ENCODE measurements at places on chromosomes 6 and 20.

DNA sequence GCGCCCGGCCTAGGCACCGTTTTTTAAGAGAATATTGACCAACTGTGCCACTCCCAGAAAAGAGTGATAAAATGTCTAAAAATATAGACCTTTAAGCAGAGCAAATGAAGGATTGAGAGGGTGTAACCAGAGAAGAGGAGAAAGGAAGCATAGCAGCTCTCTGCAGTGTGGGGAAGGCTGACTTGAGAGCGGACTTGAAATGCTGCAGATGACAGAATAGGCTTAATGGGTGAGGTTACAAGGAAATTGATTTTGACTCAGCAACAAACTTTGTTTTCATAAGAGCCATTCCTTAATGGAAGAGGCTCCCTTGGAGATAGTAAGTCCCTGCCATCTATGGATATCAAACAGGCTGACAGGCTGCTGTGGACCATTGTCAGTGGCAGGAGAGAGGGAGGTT is 7.7 kb upstream of the JAG1 start:
- DNase-seq = no peak

DNA sequence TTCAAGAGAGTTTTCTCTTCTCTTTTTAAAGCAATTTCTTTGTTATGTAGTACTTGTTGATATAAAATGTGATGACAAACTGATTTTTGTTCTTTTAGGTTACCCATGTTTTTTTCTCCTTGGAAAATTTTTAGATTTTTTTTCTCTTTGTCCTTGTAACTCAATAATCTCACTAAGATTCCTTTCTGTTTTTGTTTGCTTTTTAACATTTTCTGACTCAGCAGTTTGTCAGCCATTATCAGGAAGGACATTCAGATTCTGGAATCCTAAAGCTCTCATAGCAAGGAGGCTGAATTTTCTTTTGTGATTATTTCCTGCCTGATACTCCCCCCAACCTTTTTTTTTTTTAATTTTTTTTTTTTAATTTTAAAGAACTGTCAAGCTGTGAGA is 75.2 kb upstream of the CITED2 start:
- peak; percentile 64 for DNase-seq

GRCh38 chr20:25626779-25627178 is 3.0 kb upstream of the NANP start:
- no peak for DNase-seq

DNA sequence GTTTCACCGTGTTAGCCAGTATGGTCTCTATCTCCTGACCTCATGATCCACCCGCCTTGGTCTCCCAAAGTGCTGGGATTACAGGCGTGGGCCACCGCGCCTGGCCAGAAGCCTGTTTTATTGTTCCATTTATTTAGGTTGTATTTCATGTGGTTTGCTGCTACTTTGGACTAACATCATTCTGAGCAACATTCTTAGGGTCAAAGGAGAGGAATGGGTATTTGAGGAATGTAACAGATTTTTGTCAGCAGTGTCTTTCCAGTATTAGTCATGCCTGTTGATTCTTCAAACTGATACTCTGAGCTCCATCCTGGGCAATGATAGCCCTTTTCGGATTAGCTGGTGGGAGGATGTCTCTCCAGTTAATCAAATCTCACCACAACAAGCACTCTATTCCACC is 213.0 kb upstream of the CITED2 start:
- DNase-seq = peak; percentile 75

DNA sequence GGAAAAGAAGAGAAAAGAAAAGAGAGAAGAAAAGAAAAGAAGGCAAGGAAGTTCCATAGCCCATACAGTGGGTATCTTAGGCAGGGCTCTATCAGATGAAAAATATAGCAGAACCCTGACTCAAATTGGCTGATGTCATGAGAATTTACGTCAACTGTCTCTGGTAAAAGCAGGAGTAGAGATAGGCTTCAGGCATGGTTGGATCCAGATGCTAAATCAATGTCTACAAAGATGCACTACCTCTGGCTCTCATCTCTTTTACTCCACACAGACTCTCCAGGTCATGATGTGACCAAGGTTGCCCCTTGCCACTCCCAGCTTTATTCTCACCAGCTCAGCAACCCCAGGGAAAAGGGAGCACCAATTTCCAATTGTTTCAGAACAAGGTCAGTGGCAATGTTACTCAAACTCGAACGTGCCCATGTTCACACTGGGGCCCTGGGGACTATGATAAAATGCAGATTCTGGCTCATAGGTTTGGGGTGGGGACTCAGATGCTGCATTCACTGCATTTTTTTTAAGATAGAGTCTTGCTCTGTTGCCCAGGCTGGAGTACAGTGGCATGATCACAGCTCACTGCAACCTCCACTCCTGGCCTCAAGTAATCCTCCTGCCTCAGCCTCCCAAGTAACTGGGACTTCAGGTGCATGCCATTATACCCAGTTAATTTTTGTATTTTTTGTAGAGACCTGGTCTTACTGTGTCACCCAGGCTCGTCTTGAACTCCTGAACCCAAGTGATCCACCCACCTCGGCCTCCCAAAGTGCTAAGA is 33.4 kb upstream of the PTGIS start:
- no peak for DNase-seq

GRCh38 chr20:61761453-61762166 is 304.1 kb downstream of the TAF4 start:
- DNase-seq = no peak

DNA sequence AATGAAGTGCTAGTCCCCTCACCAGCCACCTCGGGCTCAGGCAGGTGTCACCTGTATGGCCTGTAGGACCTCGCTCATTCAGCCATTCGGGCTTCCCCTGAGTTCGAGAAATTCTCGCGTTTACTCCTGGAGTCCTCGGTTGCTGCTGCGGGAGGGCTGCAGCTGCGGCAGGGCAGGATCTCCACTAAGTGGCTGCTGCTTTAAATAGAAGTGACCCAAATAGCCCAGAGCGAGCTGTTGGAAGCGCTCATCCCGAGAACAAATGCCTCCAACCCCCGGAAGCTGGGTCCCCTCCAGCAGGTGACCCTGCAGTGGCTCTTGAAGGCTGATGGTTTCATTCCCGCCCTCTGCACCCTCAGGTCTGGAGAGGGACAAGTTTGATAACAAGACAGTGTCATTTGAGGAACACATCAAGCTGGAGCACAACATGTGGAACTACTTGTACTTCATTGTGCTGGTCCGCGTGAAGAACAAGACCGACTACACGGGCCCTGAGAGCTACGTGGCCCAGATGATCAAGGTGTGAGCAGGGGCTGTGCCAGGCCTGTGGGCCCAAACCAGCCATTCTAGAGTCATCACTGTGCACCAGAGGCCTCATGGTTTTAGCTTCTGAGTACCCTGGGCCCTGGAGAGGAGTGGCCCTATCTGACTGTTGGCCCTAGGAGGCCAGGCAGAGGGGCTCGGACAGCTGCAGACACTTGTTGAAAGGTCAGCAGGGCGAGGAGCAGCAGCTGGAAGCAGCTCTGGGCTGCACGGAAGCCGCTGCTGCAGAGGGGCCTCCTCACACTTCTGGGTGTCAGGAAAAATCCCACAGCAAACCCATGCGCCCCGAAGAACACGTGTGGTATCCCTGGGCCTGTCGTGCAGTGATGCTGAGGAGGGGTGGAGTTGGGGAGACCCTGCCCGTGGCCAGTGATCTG is 18.1 kb downstream of the UQCC2 start:
- no peak for DNase-seq
